ENCODE measurements at places on chromosomes 7 and 10. TPM values are rescaled to one million over a fixed set of nuclear protein-coding genes. Genes with fewer than 3 reads are reported as not detected.

GRCh38 chr7:117674617-117675016, 194.8 kb downstream of the CFTR start:
- no peak for DNase-seq

DNA sequence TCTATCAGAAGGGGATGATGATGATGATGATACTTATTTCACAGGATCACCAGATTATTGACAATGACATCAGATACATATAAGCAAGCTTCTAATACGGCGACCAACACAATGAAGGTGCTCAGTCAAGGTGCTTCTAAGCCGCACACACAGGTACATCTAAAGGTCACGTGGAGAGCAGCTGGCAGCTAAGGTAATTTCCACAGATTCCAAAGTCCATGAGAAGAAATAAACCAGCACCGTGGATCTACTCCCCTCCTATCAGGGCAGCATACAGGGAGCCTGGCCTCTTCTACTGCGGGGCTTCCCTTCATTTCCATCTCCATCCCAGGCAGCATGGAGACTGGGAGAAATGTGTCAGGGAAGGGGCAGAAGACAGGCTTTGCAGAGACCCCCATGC, 37.5 kb downstream of the DENND11 start:
- DNase-seq = no peak

- no peak for DNase-seq
Observed at GRCh38 chr10:82821043-82821442, 946.0 kb downstream of the NRG3 start.

DNA sequence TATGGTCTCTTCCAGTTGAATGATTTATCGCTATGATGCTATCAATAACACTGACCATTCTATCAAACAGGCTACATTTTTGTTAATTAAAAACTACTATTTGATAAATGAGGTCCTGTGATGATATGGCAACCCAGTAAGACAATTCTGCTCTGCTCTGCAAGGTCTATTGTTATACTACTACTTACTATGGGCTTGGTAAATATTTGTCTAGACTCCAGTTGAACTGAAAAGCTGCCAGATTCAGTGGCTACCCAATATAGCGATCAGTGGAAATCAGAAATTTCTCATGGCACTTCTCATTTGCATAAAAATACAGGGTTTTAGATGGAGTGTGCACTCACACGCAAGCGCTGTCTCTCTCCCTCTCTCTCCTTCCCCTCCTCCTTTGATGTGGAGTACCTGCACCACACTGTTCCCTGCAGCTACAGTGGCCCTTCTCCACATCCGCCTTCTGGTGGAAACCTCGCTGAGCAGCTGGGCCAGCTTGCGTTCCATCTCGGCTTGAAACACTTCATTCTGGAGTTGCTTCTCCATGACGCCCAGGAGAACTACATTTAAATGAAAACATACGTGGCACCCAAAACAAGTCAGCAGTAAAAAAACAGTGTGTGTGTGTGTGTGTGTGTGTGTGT, 77.9 kb downstream of the KIAA1549 start:
- DNase-seq = no peak

The GNGT1 gene
- not detected for total RNA-seq

The PSMC2 gene
- 120 TPM for total RNA-seq

The CCNJ gene
- 2.4 TPM for total RNA-seq
